ENCODE measurements at places on chromosomes 11 and 22.

- no peak for DNase-seq
Observed at GRCh38 chr22:32761251-32761903, 40.1 kb upstream of the TIMP3 start.

DNA sequence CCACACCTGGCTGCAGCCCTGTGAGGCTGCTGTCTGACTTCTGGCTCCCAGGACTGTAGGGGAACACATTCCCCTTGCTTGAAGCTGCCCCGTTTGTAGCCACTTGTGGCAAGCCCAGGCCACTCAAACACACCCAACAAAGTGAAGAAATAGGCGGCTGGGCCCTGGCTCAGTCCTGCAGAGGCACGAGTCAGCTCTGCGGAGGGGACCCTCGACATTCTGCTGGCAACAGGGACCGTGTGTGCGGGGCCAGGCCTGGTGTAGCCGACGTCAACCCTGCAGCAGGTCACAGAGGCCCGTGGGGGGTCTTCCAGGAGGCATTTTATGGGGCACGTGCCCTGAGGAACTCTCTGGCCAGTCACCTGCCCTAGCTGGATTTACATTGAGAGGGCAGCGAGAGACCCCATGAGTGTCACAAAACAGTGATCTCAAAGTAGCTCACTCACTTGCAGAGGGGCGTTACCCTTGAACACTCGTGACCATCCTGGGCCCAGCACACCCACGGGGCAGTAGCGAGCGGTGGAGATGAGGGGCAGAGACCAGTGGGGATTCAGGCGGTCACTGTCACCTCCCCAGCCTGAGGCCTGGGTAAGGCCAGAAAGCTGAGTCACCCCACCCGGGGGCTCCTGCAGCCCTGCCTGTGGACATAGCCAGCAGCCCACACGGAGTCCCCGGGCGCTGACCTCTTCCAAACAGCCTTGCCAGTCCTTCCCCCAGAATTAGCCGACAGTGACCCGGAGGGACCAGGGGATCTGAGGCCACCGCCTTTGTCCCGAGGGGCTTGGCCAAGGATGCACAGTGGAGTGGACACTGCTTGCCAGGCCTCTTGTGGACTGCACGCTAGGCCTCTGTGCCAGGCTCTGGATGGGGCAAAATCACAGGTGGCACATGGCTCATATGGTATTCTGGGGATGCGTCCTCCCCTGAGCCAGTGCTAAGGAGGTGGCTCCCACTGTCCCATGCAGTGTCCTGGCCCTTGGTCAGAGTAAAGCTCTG lies 139.5 kb downstream of the CTTN start:
- DNase-seq = no peak

DNA sequence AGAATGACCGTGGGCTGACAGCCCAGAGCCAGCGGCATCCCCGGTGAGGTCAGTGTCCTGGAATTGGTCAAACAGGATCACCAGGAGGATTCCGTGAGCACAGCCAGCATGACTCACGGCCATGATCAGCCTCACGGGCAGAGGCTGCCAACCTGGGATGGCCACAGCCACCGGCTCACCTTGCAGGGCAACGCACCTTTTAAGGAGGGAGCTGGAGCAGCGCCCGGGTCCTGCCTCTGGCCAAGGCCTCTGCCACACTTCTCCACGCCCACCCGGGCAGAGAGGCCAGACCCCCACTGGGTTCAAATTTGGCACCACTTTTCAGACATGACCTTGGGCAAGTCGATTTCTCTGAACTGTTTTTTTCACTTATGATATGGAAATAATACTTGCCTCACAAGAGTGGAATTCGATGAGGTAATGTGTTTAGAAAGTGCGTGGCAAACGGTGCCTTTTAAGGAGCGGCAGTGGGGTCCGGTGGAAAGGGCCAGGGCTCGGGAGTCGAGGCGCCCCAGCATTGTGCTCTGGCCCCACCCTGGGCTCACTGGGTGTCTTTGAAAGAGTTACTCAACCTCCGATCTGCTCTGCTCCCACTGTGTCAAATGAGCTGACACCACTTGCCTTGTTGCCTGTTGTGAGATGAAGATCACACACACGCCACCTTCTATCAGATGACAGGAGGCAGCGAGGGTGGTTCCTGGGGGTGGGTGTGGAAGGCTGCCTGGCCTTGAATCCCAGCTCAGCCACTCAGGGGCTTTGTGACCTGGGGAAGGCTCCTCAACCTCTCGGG lies 16.0 kb downstream of the TXN2 start:
- DNase-seq = no peak

GRCh38 chr11:1503708-1504104 lies 17.1 kb upstream of the MOB2 start:
- DNase-seq = no peak

- DNase-seq = no peak
Observed at GRCh38 chr22:36928786-36929535, 15.5 kb downstream of the CSF2RB start.

- no peak for DNase-seq
Observed at GRCh38 chr11:127247261-127247851, 246.8 kb upstream of the KIRREL3 start.

- DNase-seq = peak; percentile 18
Observed at GRCh38 chr11:43419460-43419859, 60.7 kb downstream of the TTC17 start.

DNA sequence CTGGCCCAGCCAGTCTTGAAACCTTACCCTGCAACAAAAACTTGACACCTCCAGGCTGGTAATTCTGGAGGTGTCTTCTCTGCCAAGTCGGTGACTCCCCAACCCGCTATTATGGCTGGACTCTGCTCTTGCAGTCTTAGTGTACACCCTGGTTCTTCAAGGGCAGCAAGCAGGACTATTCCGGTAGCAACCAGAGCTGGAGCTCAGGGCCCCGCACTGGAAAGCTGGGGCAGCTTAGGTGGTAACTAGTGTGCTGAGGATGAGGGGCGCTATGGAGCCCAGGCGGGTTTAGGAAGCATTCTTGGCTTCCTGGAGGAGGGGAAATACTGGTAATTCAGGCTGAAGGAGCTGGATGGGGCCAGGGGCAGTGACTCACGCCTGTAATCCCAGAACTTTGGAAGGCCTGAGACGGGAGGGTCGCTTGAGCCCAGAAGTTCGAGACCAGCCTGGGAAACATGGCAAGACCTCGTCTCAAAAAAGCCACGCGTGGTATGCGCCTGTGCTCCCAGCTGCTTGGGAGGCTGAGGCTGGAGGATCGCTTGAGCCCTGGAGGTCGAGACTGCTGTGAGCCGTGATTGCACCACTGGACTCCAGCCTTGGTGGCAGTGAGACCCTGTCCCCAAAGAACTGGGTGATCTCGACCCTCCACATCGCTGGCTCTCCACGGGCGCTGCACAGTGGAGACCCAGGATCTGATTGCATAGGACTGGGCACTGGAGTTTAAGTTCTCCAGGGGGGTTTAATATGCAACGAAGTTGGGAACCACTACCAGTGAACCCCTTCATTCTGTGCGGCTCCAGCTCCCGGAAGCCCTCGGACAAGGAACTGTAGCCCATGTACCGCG lies 10.6 kb upstream of the AIFM3 start:
- peak; percentile 23 for DNase-seq

GRCh38 chr22:33848251-33848650 lies 72.0 kb downstream of the LARGE1 start:
- no peak for DNase-seq

DNA sequence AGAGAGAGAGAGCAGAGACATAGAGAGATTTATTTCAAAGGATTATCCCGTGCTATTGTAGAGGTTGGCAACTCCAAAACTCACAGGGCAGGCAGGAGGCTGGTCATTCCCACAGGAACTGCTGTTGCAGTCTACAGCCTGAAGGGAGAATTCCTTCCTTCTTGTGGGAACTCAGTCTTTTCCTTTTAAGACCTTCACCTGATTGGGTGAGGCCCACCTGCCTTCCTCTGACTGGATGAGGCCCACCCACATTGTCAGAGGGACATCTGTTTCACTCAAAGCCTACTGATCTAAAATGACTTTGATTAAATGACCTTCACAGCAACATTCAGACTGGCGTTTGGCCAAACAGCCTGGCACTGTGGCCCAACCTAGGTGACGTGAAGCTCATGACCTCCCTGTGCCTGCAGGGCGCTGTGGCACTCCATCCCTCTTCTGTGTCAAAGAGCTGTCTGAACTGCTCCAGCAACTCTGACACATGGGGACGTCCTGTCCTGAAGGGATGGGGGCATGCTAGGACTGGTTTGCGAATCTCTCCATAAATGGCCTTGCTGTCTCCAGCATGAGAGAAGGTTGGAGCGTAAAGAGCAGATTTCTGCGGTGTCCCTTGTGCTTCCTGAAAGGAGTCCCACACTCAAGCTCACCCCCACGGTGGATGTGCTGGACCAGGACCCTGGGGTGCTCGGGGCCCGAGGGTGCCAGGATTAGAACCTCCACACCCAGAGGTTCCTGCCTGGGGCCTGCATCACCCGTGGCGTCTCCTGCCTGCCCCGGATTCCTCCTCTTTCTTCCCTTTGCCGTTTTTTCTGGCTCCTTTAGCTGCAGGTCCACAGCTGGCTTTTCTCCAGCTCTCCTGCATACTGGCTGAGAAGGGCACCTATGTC lies 20.7 kb downstream of the KRTAP5-5 start:
- no peak for DNase-seq

GRCh38 chr11:63680834-63681320 lies 423 bp upstream of the RTN3 start:
- peak; percentile 42 for DNase-seq

DNA sequence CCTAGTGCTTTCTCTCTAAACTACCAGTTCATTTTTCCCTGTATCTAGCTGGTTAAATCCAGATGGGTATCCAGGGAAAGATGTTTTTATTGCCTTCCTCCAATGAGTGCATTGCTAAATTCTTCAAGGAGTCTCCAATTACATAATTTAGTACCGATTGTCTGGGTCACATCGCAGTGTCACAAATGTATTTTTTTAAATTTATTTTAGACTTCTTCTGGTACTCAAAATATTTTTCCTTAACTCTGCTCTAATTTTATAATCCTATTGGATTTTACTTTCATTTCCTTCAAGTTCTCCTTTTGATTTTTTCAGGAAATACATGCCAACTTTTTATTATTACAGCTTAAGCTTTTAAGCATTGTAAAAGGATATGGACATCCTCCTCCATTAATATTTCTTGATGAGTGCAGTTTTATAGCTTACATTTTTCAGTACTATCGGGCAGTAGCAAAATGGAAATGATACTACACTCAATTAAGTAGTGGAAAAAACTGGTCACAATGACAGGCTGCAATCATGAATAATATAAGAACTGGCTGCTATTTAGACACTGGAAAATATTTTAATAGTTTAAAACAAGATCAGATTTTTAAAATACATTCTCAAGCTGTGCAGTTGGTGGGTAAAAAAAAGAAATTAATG lies 20.3 kb downstream of the BBOX1 start:
- no peak for DNase-seq

DNA sequence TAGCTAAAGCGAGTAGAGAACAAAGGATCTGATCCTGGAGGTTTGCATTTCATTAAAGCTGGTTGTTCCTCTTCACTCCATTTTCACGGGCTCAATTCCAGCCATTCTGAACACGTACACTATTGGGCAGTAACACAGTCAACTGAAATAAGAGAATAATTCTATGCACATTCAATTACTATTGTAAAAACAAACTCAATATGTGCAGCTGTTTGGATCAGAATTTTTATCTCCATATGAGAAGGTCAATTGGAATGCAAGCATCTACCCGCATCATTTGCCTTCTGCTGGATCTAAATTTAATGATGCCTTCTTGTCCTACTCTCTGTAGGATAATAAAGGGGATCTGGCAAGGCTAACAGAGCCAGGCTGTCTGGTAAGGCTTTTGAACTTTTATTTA lies 562.8 kb upstream of the CCDC179 start:
- no peak for DNase-seq

DNA sequence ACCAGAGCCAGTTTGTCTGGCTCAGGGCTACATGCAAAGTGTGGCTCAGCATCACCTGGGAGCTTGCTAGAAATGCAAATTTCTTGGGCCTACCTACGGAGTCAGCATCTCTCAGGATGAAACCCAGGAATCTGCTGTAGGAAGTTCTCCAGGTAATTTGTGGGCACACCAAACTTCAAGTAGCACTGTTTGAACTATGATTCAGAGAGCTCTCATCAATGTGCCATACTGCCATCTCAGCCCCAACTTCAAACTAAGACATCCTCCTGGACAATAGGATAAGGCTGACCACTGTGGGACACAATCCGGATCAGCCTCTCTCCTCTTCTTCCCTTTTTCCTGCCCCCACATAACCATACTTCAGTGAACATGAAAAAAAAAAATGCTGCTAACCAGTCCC lies 374.5 kb downstream of the METTL15 start:
- DNase-seq = no peak

GRCh38 chr11:5343474-5344335 lies at the start of gene OR51B5:
Gene OR51B5 (minus strand): TSS chr11:5343524. CDS start chr11:5343524, 0 bp downstream.
- DNase-seq = no peak

GRCh38 chr11:83464160-83464944 lies 178.2 kb upstream of the CCDC90B start:
- no peak for DNase-seq

GRCh38 chr11:115078461-115079438 lies 400.4 kb downstream of the NXPE2 start:
- DNase-seq = no peak

DNA sequence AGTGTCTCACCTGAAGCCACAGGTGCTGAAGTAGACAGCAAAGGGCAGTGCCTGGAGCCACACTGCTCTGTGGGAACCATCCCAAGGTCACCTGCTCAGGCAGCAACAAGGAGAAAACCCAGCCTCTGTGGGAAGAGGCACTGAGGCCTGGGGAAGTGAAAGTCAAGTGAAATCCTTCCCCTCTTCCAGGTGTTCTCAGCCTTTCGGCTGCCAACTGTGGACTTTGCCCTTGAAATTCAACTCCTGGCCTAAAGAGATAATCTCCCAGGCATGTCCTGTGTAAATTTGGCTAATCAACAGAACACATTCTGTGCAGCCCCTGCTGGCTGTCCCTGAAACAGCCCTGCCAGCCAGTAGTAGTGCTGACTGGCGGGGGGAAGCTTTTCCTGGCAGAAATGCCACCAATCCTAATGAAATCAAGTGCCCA lies 112.1 kb downstream of the RPL27A start:
- no peak for DNase-seq

DNA sequence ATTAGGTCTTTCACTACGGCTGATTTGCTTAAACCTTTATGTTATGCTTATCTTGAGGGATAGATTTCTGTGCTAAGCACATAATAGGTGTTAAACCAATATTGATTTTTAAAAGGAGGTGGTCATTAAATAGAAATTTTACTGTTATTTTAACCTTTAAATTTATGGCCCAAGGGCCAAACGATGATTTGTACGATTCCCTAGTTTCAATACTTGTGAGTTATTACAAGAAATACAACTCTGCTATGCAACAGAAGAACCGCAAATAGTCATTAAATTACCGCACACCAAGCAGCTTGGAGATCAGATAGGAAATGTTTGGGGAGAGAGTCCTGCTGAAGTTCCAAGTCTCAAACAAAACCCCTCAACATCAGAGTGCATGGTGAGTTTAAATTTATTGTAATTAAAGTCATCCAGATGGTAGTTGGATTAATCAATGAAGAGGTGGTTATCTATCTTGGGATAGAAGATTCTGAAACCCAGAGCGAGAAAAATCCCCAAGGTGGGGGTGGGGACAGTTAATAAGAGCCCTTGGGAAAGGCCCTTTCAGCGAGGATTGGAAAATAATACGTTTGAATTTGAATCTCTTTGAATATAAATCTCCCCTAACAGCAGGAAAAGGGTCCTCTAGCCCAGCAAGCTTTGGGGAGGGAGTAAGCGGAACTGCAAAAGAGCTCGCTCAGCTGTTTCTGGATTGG lies 805 bp upstream of the QSER1 start:
- peak; percentile 32 for DNase-seq

Measured in GM13977 (cell line).